NCI-H1930 (cell line): ENCODE measurements at places on chromosomes 13 and 19.

- DNase-seq = no peak
Observed at GRCh38 chr13:41751277-41751676, 209.6 kb downstream of the VWA8 start.

GRCh38 chr13:42786715-42787114 lies 5.3 kb downstream of the FAM216B start:
- DNase-seq = no peak

DNA sequence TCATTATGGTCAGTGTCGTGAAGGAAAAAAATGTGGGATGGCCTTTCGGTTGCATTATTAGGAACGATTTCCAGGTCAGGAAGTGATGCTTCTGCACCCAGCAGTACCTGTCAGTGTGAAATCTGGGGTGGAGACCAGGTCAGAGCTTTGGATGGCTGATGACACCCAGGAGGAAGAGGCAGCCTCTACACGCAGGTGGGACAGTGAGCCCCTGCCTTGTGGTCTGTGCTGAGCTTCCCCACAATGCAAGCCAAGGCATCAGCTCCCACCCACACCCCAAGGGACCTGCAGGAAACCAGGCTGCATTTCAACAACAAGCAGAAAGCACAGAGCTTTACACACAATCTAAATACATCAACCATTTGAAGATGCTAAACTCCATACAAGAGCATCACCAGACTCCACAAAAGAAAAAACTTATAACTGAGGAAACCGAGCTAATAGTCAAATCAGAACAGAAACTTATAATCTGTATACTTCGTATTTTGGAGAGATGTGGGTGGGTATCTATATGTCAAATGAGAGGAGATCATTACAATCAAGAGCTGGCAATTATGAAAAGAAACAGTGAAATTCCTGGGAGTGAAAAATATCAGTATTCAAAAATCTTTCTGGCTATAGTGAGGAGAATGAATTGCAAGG lies 130.1 kb downstream of the ZDHHC20 start:
- no peak for DNase-seq

DNA sequence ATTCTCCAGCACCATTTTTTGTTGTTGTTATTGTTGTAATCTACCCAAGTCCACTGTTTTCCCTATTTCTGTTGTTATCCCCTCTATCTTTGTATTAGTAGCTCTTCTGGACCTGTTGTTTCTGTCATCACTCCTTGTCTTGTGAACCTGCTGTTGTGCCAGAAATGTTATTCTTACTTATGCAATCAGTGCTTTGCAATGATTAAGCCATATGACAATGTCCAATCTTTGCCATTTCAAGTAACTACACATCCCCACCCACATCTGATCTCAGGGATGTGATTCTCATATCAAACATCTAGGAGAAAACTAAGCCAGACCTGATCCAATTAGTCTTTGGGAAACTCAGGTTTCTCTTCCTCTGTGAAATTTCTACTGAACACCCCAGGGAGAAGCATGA lies 472.6 kb upstream of the KLHL1 start:
- no peak for DNase-seq

GRCh38 chr19:56670961-56671612 lies 470 bp downstream of the ZNF835 start:
- no peak for DNase-seq

GRCh38 chr19:11506967-11507366 lies 1.3 kb upstream of the ZNF653 start:
- DNase-seq = no peak
